Breast epithelium (tissue), 4 donors: ENCODE measurements at places on chromosomes 1 and 21.

DNA sequence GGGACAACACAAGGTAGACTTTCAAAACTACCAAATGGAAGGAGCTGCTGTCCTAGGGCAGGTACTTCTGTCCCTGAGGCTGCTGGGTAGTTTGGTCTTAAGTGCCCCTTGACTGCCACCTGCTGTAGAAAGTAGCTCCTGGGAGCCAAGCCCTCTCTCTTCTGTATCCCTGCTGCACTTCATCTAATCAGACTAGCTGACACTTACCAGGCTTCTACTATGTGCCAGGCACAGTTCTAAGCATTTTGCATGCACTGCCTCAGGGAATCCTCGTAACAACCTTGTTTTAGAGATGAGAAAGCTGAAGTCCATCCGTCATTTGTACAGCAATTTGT is 15.9 kb upstream of the SRSF4 start:
- peaks cover 6% of the 10 kb centered on the region for H3K4me1 ChIP-seq
- no peaks in the 10 kb centered on the region for H3K27me3 ChIP-seq
- H3K36me3 ChIP-seq: no peaks in the 10 kb centered on the region
- no peak for DNase-seq
- no peak overlapping the region for H3K4me3 ChIP-seq
- H3K27ac ChIP-seq: no peak overlapping the region

DNA sequence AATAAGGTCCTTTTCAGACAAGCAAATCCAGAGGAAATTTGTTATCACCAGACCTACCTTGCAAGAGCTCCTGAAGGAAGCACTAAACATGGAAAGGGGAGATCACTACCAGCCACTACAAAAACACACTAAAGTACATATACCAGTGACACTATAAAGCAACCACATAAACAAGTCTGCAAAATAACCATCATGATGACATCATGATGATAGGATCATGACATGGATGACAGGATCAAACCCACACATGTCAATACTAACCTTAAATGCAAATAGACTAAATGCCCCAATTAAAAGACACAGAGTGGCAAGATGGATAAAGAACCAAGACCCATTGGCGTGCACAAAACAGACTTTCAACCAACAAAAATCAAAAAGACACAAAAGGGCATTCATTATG is 688.8 kb upstream of the NR5A2 start:
- no peaks in the 10 kb centered on the region for H3K4me1 ChIP-seq
- no peak overlapping the region for H3K4me3 ChIP-seq
- no peak for DNase-seq

- no peak overlapping the region for H3K27ac ChIP-seq
- H3K4me1 ChIP-seq: no peaks in the 10 kb centered on the region
- H3K4me3 ChIP-seq: no peak overlapping the region
- no peak for DNase-seq
- no peaks in the 10 kb centered on the region for H3K36me3 ChIP-seq
These were observed 133.9 kb downstream of the ATG4C start for GRCh38 chr1:62917805-62918204.

- no peak overlapping the region for H3K4me3 ChIP-seq
- H3K27me3 ChIP-seq: no peaks in the 10 kb centered on the region
- H3K4me1 ChIP-seq: no peaks in the 10 kb centered on the region
- DNase-seq: no peak
These were observed 49.9 kb downstream of the CHRM3 start for GRCh38 chr1:239436286-239436685.

DNA sequence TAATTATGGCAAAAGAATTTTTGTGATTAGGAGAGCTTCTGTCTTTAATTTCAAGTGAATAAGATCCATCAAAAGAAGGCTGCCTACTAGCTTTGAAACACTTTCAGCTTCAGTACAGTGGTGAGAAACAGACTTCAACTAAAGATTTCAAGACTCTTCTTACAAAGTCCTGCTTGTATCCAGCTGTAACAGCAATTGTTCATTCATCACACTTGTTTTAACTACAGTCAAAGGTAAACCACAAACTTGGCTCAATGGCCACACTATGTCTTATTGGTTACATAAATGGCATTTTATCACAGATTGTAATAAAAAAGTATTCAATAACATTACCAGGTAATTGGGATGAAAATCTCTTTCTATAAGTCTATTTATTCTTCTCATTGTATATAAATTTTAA is 59.2 kb downstream of the WARS2 start:
- H3K4me1 ChIP-seq: peaks cover 10% of the 10 kb centered on the region
- no peaks in the 10 kb centered on the region for H3K36me3 ChIP-seq
- H3K4me3 ChIP-seq: no peak overlapping the region
- no peaks in the 10 kb centered on the region for H3K27me3 ChIP-seq
- DNase-seq: no peak

DNA sequence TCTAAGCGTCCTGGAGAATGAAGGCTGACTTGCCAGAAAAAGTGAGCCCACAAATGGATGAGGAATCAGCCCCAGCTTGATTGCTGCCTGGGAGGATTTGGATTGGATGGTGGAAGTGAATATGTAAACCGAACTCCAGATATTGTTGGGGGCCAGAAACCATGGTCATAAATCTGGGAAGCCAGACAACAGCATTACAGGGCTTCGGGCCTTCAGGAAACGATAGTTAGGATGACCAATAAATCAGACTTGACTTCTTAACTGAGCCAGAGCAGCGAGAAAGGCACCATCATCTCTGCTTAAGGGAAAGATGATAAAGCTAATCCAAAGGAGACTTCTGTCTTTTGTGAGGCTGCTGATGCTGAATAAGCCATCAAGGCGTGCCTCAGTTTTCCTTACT is 26.6 kb downstream of the FAM78B start:
- no peak for DNase-seq
- no peaks in the 10 kb centered on the region for H3K36me3 ChIP-seq
- no peak overlapping the region for H3K27ac ChIP-seq
- H3K4me1 ChIP-seq: no peaks in the 10 kb centered on the region
- no peaks in the 10 kb centered on the region for H3K27me3 ChIP-seq

GRCh38 chr1:20361401-20361800 is 70.7 kb downstream of the VWA5B1 start:
- H3K27ac ChIP-seq: no peak overlapping the region
- DNase-seq: no peak
- no peak overlapping the region for H3K4me3 ChIP-seq
- H3K36me3 ChIP-seq: no peaks in the 10 kb centered on the region
- no peaks in the 10 kb centered on the region for H3K27me3 ChIP-seq
